Activated B cell treated with CpG ODN at 0.5 μM for 24 hours (primary cell): ENCODE measurements at places on chromosomes 2 and 18. TPM values are rescaled to one million over a fixed set of nuclear protein-coding genes. Genes with fewer than 3 reads are reported as not detected.

GRCh38 chr2:230423851-230424458 is 8.0 kb downstream of the SP100 start:
- H3K36me3 ChIP-seq, result peaks cover 84% of the 10 kb centered on the region
- no peak for DNase-seq
- H3K27ac ChIP-seq, result peak overlapping the region; percentile 64
- peak overlapping the region; percentile 51 for H3K4me3 ChIP-seq
- H3K4me1 ChIP-seq, result peaks cover 90% of the 10 kb centered on the region

Gene ATP6V1B1
- not detected in 2 replicates for total RNA-seq

DNA sequence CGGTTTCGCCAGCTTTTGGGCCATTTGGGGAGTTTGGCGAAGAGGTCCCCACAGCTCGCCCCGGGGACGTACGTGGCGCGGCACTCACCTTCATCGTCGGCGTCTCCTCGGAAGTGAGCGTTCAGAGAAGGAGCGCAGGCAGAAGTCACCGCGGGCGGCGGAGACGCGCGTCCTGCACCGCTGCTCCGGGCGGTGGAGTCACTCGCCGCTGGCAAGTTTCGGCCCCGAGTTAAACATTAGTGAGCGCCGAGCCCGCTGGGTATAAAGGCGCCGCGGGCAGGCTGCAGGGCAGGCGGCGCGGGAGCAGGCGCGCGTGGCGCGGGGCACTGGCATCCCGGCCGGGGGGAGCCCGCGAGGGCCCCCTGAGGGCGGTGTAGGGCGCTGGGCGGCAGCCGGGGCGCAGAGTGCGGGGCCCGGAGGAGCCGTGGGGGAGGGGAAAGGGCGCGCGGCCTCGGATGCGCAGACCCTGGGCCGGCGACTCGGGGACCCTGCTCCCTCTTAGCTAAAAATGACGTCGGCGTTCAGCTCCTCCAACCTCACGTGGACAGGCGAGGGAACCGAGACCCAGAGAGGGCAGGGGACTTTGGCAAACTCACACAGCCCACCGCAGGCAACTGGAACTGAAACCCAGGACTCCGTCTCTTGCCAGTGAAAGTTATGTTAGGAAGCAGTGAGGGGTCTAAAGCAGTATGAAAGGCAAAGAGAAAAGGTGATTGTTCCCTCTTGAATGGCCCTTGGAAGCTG is at the start of gene DPP4:
DPP4 (minus strand) TSS at position 328 of the 744 bp plus-strand sequence; CDS start at position 94, 234 bp downstream.
- DNase-seq, result peak; percentile 40
- H3K27me3 ChIP-seq, result peaks cover 35% of the 10 kb centered on the region
- H3K36me3 ChIP-seq, result no peaks in the 10 kb centered on the region
- H3K27ac ChIP-seq, result no peak within 1 kb of the TSS
- peak within 1 kb of the TSS; percentile 75 for H3K4me3 ChIP-seq
- H3K4me1 ChIP-seq, result peaks cover 14% of the 10 kb centered on the region

Gene ASXL3
- not detected in 2 replicates for total RNA-seq

DNA sequence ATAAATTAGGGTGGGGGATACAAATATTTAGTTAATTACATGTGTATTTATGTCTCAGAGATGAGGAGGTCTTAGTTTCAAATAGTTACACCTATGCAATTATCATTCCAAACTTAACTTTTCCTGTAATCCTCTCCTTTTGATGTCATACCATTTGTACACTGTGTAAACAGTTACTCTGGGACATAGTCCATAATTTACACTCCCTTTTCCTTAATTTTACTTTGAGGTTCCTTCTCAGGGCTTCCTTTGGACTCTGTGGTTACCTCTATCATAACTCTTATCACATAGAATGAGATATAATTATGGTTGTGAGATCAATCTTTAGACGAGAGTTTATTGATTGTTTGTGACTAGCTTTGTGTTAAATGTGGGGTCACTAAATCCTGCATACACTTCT is 84.4 kb downstream of the DPP10 start:
- H3K4me1 ChIP-seq, result no peaks in the 10 kb centered on the region
- DNase-seq, result no peak
- H3K27me3 ChIP-seq, result no peaks in the 10 kb centered on the region
- H3K27ac ChIP-seq, result no peak overlapping the region
- no peaks in the 10 kb centered on the region for H3K36me3 ChIP-seq

DNA sequence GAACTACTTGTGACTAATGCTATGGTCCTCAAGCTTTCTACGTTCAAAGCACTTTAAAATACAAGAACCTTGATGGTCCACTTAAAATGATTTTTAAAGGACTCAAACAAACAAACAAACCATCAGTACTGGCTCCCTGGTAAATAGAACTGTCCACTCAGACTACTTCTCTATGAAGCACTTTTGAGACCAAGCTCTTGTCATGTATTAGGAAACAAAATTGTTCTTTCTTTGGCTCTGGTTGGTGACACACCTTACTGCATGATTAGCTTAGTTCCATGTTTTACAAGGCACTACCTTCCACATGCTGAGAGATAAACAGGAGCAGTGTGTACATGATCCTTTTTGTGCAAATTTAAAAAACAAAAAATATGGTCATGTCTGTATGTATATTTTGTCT is 19.7 kb downstream of the DARS1 start:
- no peak overlapping the region for H3K4me3 ChIP-seq
- H3K36me3 ChIP-seq, result peaks cover 51% of the 10 kb centered on the region
- H3K4me1 ChIP-seq, result peaks cover 51% of the 10 kb centered on the region
- no peak for DNase-seq
- no peak overlapping the region for H3K27ac ChIP-seq

DNA sequence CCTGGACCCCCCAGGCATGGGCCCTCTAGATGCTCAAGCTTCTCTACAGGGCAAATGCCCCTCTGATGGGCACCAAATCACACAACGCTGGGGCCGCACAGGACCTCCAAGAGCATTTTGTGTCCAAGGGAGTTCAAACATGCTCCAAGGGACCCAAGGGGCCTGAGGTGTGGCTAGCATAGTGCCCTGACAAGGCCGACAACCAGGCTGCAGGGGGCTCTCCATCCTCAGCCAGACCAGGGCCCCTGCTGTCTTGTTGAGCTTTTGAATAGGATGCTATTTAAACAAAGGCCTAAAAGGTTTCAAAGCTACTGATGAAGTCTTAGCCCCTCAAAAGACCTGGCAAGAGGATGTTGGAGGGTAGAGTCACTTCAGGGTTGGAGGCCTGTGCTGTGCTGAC is 33.1 kb downstream of the EN1 start:
- H3K4me1 ChIP-seq, result no peaks in the 10 kb centered on the region
- no peak for DNase-seq
- no peak overlapping the region for H3K4me3 ChIP-seq
- peaks cover 40% of the 10 kb centered on the region for H3K27me3 ChIP-seq
- H3K27ac ChIP-seq, result no peak overlapping the region

Gene FOXI3
- not detected in 2 replicates for total RNA-seq

Gene NYAP2
- 0.07 TPM in 1 of 2 replicates, not detected in the other for total RNA-seq

DNA sequence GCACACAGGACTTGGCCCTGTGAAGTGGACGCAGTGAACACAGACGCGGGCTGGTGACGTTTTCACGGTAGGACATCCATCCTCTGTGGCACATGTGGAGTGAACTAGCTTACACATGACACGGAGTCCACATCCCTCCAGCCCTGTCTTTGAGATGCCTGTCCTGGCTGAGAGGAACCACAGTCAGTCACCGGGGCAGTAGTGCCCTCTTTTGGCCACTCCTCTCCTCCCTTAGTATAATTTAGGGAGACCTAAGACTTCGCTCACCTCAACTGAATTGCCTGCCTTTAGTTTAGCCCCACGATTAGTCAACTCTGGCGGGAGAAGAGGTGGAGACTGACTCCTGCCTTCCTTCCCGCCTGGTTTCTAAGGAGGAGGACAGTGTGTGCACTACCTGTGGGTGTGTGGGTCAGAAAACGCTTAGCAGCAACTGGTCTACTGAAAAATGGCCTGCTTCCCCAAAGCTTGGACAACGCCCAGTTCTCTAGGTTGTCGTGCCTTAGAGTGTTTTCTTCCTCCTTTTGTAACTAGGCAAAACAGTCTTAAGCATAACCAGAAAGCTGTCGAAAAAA is 70.6 kb downstream of the MBP start:
- no peak for DNase-seq
- no peaks in the 10 kb centered on the region for H3K27me3 ChIP-seq
- peak overlapping the region; percentile 94 for H3K27ac ChIP-seq
- H3K36me3 ChIP-seq, result peaks cover 60% of the 10 kb centered on the region
- H3K4me1 ChIP-seq, result peaks cover 83% of the 10 kb centered on the region

Gene MERTK
- 0.22 TPM in 1 of 2 replicates, not detected in the other for total RNA-seq

Gene CCNYL1
- 12.2 and 13.5 TPM in 2 replicates for total RNA-seq

- H3K27ac ChIP-seq, result no peak overlapping the region
- no peak overlapping the region for H3K4me3 ChIP-seq
- no peaks in the 10 kb centered on the region for H3K36me3 ChIP-seq
These were observed 174.8 kb downstream of the PRPF40A start for GRCh38 chr2:152542337-152542994.

DNA sequence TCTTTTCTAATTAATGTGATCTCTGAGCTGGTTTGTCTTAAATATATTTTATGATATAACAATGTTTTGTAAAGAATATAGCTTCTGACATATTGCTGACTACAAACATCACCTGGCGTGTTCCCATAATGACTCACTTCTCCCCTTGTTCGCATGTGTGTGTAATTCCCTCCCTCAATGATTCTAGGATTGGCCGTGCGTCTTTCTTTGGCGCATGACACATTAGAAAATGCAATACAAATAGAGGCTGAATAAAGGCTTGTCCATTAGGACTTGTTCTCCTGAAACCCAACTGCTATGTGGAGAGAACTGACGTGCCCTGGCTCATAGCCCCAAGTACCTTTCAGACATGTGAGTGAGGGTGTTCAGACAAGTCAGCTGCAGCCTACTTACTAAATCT is 159.7 kb upstream of the CDH20 start:
- H3K27ac ChIP-seq, result no peak overlapping the region
- no peaks in the 10 kb centered on the region for H3K36me3 ChIP-seq
- H3K4me1 ChIP-seq, result no peaks in the 10 kb centered on the region
- no peaks in the 10 kb centered on the region for H3K27me3 ChIP-seq
- no peak for DNase-seq
- no peak overlapping the region for H3K4me3 ChIP-seq

DNA sequence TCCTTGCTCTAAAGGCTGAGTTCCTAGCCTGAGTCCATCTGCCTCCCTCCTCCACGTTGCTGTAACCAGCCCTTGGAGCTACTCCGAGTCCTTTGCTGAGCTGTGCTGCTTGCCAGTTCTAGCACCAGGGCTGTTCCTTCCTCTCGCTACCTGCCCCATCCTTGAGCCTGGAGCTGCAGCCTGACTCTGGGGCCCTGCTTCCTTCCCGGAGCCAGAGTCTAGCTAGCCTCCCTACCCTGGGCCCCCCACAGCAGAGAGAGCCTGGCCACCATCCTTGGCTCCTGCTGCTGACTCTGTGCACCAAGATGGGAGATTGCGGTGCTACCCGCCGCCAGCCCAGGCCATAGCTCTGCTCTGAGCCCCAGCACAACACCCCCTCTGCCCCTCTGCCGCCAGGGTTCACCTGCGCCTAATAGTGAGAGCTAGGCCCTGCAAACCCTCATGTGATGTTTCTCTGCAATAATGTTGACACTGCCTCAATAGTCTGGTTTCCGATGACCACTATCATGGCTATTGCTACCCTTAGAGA is 135.9 kb upstream of the ASB18 start:
- peaks cover 19% of the 10 kb centered on the region for H3K4me1 ChIP-seq
- no peak for DNase-seq

GRCh38 chr2:234690569-234691213 is 193.8 kb upstream of the ARL4C start:
- no peak for DNase-seq
- no peak overlapping the region for H3K4me3 ChIP-seq
- no peaks in the 10 kb centered on the region for H3K4me1 ChIP-seq
- no peaks in the 10 kb centered on the region for H3K36me3 ChIP-seq
- H3K27me3 ChIP-seq, result peaks cover 12% of the 10 kb centered on the region

GRCh38 chr2:205461169-205461568 is 221.1 kb upstream of the NRP2 start:
- H3K36me3 ChIP-seq, result no peaks in the 10 kb centered on the region
- DNase-seq, result no peak
- no peak overlapping the region for H3K4me3 ChIP-seq
- no peak overlapping the region for H3K27ac ChIP-seq

GRCh38 chr2:23426263-23426905 is 41.4 kb downstream of the KLHL29 start:
- no peaks in the 10 kb centered on the region for H3K27me3 ChIP-seq
- H3K4me1 ChIP-seq, result no peaks in the 10 kb centered on the region
- DNase-seq, result no peak

DNA sequence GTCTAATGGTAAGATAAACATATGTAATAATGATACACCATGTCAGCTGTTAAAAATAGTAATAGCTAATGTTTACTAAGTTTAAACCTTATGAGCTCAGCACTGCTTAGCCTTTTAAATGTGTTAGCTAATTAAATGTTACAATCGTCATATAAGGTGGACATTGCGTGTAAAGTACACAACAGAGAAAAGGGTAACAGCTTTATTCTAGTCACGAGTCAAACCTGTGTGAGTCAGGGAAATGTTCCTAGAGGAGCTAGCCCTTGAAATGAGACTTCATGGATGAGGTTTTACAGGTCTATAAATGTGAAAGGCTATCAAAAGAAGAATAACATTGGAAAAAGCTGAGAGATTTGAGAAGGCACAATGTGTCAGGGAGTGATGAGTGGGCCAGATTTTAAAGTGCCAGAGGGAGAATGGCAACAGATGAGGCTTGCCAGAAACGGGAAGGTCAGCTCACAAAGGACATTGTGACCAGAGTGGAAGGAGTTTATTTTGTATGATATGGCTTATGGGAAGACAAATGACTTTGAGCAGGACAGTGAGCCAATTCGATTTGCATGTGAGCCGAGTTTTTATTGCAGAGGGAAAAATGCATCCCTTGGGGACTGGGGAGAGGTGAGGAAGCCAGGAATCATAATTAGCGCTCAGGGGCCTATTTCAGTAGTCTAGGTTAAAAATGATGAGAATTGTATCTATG is 276.3 kb downstream of the CTNNA2 start:
- H3K4me1 ChIP-seq, result no peaks in the 10 kb centered on the region
- no peaks in the 10 kb centered on the region for H3K27me3 ChIP-seq
- no peak for DNase-seq
- H3K27ac ChIP-seq, result no peak overlapping the region
- H3K4me3 ChIP-seq, result no peak overlapping the region
- no peaks in the 10 kb centered on the region for H3K36me3 ChIP-seq

- H3K4me3 ChIP-seq, result no peak overlapping the region
- H3K4me1 ChIP-seq, result no peaks in the 10 kb centered on the region
- H3K36me3 ChIP-seq, result no peaks in the 10 kb centered on the region
These were observed 262.6 kb downstream of the EN1 start for GRCh38 chr2:118584877-118585276.
